ENCODE measurements at places on chromosomes 6 and 20.

DNA sequence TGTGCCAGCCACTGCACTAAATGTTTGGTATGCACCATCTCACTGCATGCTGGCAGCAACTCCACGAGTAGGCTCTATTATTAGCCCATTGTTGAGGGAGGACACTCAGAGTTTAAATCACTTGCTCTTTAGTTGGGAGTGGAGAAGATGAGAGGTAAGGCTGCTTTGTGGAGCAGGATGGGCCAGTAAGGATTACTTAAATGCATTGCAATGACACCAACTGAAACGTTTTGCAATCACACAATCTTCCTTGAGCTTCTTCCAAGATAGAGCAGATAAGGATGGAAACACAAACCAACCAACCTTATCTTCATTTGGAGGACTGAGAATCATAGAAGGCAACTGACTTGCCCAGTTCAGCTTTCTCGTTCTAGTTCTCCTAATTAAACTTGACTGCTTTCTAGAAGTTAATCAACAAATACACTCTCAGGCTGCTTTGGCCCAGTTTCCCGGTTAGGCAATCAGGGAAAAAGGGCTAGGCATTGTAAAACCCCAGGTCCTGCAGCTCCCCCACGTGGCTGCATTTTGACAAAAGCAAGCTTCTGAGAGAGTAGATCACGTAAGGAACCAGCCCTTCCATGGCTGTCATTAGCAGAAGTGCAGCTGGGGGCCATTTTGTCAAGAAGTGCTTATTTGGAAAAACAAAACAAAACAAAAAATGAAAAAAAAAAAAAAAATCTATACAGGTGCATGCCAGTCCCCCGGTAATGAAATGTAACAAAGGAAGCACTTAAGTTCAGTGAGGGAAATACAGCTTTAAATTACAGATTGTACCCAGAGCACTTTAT, 130.6 kb downstream of the BCAS1 start:
- peak; percentile 80 for DNase-seq

- no peak for DNase-seq
Observed at GRCh38 chr6:20909621-20910020, 375.4 kb downstream of the CDKAL1 start.

- peak; percentile 23 for DNase-seq
Observed at GRCh38 chr6:118768904-118769325, 117.5 kb upstream of the CEP85L start.

DNA sequence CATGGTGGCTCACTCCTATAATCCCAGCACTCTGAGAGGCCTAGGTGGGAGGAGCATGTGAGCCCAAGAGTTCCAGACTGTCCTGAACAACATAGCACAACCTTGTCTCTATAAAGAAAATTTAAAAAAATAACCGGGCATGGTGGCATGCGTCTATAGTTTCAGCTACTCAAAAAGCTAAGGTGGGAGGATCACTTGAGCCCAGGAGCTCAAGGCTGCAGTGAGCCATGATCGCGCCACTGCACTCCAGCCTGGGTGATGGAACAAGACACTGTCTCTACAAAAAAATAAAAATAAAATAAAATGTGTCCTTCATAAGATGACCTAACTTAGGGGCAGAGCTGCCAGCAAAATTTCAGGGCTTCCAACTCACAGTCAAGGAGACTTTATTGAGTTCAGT, 12.6 kb downstream of the ID4 start:
- DNase-seq, result no peak

GRCh38 chr6:11207199-11207968, 25.1 kb downstream of the NEDD9 start:
- DNase-seq, result no peak

- peak; percentile 98 for DNase-seq
Observed at GRCh38 chr20:33993576-33994221, at the start of gene RALY. Gene RALY, plus strand, starts transcription at chr20:33993911. Its CDS starts 78,164 bp downstream, at chr20:34072075.

GRCh38 chr20:52864916-52865605, 107.1 kb upstream of the TSHZ2 start:
- no peak for DNase-seq

- DNase-seq, result no peak
Observed at GRCh38 chr6:163314791-163315470, 99.6 kb upstream of the QKI start.

- no peak for DNase-seq
Observed at GRCh38 chr20:10524034-10524476, 89.0 kb downstream of the SLX4IP start.

- DNase-seq, result no peak
Observed at GRCh38 chr20:10863337-10864060, 189.7 kb upstream of the JAG1 start.

DNA sequence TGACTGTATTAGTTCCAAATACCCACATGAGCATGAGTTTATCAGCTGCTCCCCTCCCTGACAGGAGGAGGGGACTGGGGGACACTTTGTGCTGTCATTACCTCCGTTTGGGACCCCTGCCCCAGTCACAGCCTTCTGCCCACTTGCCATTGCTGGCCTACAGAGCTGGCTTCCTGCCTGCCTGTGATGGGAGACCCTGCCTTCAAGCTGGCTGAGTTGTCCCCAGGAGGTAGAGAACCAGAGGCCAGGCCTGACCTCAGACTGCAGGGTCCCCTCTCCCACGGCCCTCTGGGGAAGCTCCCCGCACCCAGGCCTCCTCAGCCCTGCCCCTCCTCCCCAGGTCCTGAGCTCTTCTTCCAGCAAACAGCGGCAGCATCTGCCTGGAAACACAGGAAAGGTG, 105.5 kb downstream of the JPH2 start:
- no peak for DNase-seq

GRCh38 chr6:116251568-116252384, 2.1 kb downstream of the TSPYL4 start:
- no peak for DNase-seq

DNA sequence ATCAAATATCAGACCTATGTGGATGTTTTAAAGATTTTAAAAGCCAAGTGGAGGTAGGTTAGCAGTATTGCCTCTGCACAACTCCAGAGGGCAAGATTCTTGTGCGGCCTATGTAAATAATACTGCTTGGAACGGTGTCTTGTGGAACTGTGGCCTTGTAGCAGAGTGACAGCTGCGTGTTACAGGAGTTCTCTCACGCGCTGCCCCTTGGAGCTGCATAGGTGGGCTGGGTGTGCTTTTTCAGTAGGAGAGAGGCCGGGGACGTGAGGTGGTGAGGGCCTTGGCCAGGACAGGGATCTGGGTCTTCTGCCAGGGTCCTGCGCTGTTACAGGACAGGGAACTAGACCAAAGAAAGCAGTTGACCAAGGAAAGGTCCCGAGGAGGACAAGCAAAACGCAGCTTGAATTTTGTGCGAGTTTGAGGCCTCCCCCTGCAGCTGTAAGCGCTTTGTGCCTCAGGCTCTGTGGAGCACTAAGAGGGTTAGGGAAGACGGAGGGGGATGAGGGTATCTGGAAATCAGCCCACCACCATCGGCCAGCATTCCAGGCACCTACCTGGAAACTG, 1.5 kb downstream of the TMEM181 start:
- no peak for DNase-seq

GRCh38 chr6:14706378-14706929, 539.4 kb upstream of the JARID2 start:
- DNase-seq, result peak; percentile 36

DNA sequence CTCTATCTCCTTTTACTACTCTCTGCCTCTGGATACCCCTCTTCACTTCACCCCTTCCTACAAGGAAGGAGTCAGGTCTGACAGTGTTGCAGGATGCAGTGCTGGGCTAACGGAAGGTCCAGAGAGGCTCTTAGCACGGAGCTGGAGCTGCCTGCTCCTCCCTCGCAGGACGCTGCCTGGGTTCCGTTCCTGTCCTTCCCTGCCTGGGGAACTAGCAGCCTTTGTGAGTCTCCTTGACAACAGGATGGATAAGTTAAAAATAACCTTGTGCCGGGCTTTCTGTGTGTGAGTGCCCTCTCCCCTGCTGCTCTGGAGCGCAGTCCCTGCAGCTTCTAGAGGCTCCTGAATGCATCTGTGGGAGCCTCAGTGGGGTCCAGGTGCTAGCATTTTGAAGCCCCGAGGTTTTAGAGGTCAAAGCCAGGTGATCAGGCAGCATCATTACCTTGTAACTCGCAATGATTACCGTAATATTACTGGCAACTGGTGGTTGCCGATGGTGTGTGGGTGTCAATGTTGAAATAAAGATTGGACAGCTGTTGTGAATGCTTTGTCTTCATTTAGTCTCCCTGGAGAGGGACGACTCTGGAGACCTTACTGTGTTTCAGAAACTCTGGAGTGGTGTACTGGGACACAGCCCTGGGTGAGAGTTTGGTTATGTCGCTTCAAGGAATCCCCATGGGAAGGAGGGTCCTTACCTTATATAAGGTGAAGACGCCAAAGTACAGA, 44.4 kb downstream of the CDS2 start:
- no peak for DNase-seq

DNA sequence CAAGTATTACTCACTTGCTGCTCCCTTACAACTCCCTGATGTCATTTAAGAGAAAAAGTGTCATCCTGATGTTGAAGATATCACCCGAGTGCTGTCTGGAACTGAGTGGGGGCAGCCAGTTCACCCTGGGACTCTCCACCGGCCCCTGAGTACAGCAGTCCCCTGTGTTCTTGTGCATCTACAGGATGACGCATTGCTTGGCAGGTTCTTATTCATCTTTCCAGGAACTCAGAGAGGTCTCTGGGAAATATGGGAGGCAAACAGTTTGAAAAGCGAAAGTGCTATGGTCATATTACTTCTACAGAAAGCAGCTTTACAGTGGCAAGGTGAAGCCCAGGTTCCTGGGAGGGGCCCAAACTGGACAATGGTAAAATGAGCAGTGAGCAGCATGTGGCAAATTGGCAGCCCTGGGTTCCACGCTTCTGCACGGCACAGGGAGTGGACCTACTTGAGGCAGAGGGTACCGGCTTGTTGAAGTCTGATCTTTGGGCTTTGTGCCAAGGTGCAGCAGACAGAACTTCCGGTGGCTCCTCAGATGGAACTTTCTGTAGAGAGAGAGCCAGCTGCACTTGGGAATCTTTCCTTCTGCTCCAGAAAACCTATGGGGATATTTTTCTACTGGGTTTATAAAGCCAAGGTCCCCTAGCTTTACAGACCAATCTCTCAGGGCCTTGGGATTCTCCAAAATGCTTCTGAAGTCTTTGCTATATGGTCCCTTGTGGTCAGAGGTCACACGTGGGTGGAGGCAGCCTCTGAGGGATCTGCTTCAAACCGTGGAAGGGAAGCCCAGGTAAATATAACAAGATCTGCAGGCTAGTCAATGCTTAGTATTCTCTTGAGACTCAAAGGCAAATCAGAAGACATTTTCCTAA, 128.3 kb downstream of the MAP3K7 start:
- peak; percentile 65 for DNase-seq

DNA sequence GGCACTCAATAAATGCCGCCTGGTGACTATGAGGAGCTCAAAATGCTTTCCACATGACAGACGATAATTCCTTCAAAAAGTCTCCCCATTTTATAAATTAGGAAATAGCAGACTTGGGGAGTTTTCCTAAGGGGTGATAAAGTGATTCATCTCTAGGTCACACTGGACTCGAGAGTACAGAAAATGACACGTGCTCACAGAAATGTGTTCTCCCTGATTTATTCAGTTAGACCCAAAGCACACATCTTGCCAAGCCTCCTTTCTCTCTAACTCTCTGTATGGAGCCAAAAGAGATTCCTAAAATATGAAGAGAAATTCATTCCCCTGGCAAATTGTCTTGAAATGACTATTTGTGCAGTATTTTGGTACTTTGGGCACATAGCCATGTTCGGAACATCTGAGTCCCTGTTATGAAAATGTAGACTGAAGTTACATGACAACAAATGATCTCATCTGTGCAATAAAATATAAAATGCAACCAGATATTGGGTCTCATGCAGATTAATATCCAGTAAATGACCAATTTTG, 381.1 kb downstream of the TFAP2B start:
- no peak for DNase-seq

- no peak for DNase-seq
Observed at GRCh38 chr20:50484271-50484976, 25.8 kb upstream of the PTPN1 start.

GRCh38 chr6:44702292-44702691, 314.8 kb downstream of the CDC5L start:
- DNase-seq, result no peak

- no peak for DNase-seq
Observed at GRCh38 chr6:28974505-28974904, 30.6 kb downstream of the ZNF311 start.

DNA sequence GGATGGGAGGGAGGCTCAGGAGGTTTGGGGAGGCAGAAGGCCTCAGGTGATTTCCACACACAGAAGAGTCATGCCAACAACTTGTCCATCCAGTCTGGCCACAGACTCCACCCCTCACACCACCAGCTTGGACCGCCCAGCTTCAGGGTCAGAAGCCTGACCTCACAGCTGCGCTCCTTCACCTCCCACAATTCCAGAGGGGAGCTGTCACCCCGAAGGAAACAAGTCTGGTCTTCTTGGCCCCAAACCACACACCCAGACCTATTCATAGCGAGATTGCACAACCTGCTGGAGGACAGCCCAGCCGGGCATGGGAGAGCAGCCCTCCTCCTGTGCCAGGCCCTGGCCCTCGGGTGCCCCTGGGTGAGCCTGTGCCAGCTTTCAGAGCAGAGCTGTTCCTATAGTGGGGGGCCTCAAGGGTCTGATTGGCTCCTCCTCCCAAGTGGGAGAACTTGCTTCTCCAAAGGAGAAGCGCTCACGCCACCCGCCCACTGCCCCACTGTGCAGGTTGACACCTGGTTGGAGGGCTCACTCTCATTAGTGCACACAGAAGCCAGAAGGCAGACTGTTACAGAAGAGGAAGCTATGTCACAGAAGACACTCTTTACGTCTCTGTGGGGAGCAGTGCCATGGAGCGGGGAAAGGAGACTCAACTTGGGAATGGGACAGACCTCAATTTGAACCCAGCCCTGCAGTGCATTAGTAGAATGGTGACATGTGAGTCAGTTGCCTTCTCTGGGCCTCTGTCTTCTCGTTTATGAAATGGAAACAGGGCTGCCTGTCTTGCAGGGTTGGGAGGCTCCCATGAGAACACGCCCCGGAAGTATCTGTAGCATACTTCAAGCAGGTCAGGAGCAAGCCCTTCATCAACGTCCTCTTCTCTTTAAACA, 128.8 kb downstream of the FOXO3 start:
- DNase-seq, result no peak

- no peak for DNase-seq
Observed at GRCh38 chr6:14423330-14423729, 305.8 kb downstream of the CD83 start.

- DNase-seq, result no peak
Observed at GRCh38 chr20:55934146-55934545, 71.2 kb downstream of the CBLN4 start.

DNA sequence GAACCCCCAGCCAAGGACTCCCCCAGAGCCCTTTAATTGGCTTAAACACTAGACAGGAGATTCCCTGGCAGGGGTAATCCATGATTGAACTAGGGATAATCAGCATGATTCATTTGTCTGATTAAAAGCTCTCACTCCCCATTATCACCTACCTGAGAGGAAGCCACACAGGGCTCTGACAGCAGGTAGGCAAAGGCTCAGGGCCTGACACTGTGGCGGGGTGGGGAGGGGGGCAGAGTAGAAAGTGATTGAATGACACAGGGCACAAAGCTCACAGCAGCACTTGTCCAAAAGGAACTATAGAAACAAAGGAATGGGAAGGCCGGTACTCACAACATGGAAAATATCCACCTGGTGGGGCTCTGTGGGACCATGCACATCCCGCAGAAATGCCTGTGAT, 231.6 kb downstream of the MAFB start:
- DNase-seq, result no peak

GRCh38 chr6:138258197-138258596, 39.9 kb upstream of the PBOV1 start:
- no peak for DNase-seq

Measured in CD4-positive, alpha-beta T cell treated with Interleukin-17A for 4 hours (primary cell).